Lung (tissue), 17 donors: ENCODE measurements at places on chromosomes 2 and 18. TPM values are rescaled to one million over a fixed set of nuclear protein-coding genes. Genes with fewer than 3 reads are reported as not detected.

DNA sequence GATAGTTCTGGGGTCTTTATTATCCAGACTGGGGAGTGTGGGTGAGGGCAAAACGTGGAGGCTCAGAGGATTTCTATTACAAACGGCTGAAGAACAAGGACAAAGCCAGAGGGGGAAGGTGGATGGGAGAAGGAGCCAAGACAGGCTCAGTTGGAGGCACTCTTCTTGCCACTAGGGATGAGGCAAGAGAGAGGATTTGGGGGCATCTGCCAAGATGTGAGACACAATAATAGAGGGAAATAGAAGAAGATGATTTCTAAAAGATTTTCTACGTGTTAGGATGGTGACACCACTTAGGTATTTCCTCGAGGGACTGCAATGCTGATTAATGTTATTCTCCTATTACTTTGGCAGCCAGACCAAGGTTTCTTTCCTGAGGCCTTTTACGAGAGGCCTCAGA is 71.8 kb downstream of the APOB start:
- peaks cover 7% of the 10 kb centered on the region for H3K27me3 ChIP-seq
- H3K4me1 ChIP-seq: no peaks in the 10 kb centered on the region
- no peaks in the 10 kb centered on the region for H3K36me3 ChIP-seq
- DNase-seq: no peak
- H3K4me3 ChIP-seq: no peak overlapping the region

The L3MBTL4 gene
- total RNA-seq: 16.8 TPM

The TRPM8 gene
- total RNA-seq: 0.03 TPM

DNA sequence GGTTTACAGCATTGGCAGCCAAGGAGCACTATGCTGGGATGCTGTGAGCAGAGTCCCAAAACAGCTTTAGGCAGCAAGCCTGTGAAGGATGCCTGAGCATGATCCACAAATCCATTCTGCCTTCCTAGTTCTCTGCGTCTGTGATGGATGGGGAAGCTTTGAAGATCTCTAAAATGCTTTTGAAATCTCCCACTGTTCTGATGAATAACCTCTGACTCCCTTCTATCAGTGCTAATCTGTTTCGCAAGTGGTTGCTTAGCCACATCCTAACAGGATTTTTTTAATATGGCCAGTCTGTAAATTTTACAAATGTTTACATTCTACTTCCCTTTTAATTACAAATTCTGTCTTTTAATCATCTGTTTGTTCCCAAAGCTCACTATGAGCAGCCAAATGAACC is 319.2 kb downstream of the GULP1 start:
- peak; percentile 32 for DNase-seq
- H3K27me3 ChIP-seq: no peaks in the 10 kb centered on the region
- no peaks in the 10 kb centered on the region for H3K36me3 ChIP-seq
- H3K4me3 ChIP-seq: no peak overlapping the region
- H3K27ac ChIP-seq: no peak overlapping the region

The NHEJ1 gene
- 21.1 TPM for total RNA-seq

DNA sequence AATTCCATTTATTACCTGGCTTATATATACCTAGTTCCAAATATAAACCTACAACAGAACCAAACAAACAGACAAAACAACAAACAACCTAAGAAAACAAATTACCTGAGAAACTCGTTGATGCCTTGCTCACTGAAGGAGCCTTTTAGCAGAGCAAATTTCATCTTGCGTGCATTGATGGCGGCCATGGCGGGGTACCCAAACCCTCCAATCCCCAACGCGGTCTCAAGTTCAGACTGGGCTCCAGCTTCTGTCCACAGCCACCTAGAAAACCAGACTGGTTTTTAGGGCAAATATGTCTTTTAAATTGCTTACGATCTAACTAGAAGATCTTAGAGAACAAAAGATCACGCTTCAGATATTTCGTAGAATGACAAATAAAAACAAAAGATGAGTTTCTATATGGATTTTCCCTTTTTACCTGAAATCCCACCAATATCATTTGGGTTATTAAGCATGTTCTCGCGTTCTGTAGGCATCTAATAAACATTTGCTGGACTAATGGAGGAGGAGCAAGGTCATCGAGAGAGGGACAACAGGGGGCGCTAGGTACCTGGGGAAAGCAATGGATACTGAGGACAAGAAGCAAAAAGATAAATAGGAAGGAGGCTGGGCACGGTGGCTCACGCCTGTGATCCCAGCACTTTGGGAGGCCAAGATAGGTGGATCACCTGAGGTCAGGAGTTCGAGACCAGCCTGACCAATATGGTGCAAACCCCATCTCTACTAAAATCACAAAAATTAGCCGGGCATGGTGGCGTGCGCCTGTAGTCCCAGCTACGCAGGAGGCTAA is 25.2 kb downstream of the PDIA6 start:
- H3K36me3 ChIP-seq: peaks cover 71% of the 10 kb centered on the region
- peaks cover 7% of the 10 kb centered on the region for H3K4me1 ChIP-seq
- no peak overlapping the region for H3K4me3 ChIP-seq

DNA sequence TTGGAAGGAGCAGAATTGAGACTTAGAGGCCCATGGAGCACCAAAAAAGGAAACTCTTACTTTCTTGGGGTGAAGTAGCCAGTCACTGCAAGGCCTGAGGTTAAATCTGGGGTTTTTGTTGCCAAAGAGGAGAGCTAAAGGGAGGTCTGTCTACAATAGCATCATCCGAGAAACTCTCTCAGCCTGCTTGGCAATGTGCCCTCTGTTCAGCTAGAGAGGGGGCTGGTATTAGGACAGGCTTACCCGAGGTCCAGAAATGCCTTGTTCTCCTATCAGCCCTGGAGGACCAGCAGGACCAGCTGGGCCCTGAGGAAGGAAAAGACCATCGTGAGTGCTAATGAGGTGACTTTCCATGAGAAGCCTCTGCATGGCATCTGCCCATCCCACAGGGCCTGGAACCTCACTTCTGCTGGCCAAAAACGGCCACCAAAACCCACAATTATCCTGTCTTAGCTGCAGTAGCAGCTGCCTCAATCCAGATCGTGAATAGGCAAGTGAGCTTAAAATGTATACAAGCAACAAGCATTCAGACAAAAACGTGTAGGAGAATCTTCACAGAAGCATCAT is 61.6 kb downstream of the COL6A3 start:
- H3K4me3 ChIP-seq: no peak overlapping the region
- peaks cover 2% of the 10 kb centered on the region for H3K27me3 ChIP-seq
- peaks cover 77% of the 10 kb centered on the region for H3K36me3 ChIP-seq
- H3K27ac ChIP-seq: no peak overlapping the region
- DNase-seq: peak; percentile 46
- H3K4me1 ChIP-seq: peaks cover 6% of the 10 kb centered on the region

DNA sequence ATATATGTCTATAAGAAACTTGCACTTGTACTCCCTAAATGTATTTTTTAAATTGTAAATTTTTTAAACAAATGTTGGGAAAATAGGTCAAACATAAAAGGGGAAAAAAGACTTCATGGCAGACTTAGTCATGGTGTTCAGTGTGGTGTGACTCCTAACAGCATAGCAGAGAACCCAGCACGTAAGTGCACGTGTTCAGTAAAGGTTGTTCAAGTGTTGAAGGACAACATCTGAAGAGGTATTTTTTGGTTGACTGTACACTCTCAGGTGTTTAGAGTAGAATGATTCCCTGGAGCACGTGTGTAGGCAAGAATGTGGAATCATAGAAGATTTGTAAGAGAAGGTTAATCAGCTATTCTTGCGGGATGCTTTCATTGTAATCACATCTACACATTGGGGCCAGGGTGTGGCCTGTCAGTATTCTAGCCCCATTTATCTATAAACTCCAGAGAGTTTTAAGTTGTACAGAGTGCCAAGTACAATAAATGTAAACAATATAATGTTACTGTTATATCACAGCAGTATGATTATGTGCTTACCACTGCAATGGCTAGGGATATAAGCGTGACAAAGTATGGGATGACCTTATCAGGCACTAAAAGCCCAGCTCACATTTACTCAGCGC is 106.8 kb downstream of the CRIM1 start:
- H3K27ac ChIP-seq: no peak overlapping the region
- DNase-seq: no peak
- no peak overlapping the region for H3K4me3 ChIP-seq
- peaks cover 13% of the 10 kb centered on the region for H3K4me1 ChIP-seq
- peaks cover 8% of the 10 kb centered on the region for H3K36me3 ChIP-seq

GRCh38 chr2:134462275-134462674 is 208.4 kb downstream of the MGAT5 start:
- no peaks in the 10 kb centered on the region for H3K36me3 ChIP-seq
- DNase-seq: no peak
- H3K4me3 ChIP-seq: no peak overlapping the region

- H3K36me3 ChIP-seq: no peaks in the 10 kb centered on the region
- H3K27me3 ChIP-seq: peaks cover 20% of the 10 kb centered on the region
- H3K4me1 ChIP-seq: peaks cover 28% of the 10 kb centered on the region
Measured at GRCh38 chr18:57802213-57803102, 657 bp downstream of the ATP8B1 start.

The BCS1L gene
- 21.4 TPM for total RNA-seq

The TUBA4A gene
- 15.6 TPM for total RNA-seq

The SPATA3 gene
- total RNA-seq: not detected

- peaks cover 18% of the 10 kb centered on the region for H3K36me3 ChIP-seq
- no peak overlapping the region for H3K4me3 ChIP-seq
- H3K4me1 ChIP-seq: peaks cover 5% of the 10 kb centered on the region
- no peaks in the 10 kb centered on the region for H3K27me3 ChIP-seq
Measured at GRCh38 chr2:191298306-191298705, 53.1 kb downstream of the MYO1B start.

DNA sequence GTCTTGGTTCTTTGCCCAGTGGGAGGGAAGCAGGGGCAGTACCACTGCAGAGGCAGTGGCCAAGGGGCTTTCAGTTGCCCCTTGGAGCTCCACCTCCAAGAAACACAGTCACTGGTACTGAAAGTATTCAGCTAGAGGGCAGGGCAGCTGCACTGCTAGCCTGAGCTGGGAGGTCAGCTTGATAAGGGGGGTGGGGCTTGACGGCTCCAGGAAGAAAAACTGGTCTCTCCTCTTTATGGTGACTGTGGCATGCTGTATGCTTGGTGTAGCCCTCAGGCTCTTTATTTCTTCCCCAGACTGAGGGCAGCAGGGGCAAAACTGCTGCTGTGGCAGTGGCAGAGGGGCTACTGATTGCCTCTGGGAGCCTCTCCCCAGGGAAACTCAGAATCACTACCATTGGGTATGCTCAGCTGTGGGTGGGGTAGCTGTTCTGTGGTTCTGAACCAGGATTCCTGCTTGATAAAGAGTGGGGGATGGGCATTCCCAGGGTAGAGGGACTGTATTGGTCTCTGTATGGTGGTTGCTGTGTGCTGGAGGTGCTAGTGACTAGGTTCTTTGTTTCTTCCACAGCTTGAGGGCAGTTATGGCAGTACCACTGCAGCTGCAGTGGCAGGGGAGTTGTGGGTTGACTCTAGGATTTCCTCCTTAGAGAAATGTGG is 134.6 kb upstream of the SCN7A start:
- H3K36me3 ChIP-seq: no peaks in the 10 kb centered on the region
- no peak overlapping the region for H3K4me3 ChIP-seq
- H3K4me1 ChIP-seq: no peaks in the 10 kb centered on the region
